Stimulated activated CD4-positive, alpha-beta T cell treated with anti-CD3 and anti-CD28 coated beads, Interleukin-4, amount 100 ng/mL, for 24 hours (primary cell): ENCODE measurements at places on chromosomes 1 and 21.

GRCh38 chr1:29505532-29506220 is 269.4 kb downstream of the PTPRU start:
- DNase-seq = no peak

DNA sequence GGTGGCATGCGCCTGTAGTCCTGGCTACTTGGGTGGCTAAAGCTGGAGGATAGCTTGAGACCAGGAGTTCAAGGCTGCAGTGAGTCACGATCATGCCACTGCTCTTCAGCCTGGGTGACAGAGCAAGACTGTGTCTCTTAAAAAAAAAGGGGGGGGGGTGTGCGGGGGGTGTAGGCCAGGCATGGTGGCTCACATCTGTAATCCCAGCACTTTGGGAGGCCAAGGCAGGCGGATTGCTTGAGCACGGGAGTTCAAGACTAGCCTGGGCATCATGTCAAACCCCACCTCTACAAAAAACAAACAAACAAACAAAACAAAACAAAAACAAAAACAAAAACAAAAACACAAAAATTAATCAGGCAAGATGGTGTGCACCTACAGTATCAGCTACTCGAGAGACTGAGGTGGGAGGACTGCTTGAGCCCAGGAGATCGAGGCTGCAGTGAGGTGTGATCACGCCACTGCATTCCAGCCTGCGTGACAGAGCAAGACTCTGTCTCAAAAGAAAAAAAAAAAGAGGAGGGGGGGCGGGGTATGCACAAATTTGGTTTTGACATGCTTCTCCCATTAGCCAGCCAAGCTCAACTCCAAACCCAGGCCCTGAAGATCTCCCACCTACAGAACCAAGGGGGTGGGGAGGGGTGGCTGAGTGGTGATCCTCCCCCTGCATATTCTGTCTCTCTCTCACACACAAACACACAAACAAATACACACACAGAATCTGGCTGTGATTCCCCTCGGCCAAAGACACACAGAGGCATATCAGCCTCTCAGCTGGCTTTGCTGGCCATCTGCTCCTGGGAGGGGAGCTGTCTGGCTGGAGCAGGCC is 3.1 kb downstream of the PTAFR start:
- DNase-seq = no peak

GRCh38 chr1:234119431-234119830 is 215.0 kb downstream of the SLC35F3 start:
- DNase-seq = no peak

DNA sequence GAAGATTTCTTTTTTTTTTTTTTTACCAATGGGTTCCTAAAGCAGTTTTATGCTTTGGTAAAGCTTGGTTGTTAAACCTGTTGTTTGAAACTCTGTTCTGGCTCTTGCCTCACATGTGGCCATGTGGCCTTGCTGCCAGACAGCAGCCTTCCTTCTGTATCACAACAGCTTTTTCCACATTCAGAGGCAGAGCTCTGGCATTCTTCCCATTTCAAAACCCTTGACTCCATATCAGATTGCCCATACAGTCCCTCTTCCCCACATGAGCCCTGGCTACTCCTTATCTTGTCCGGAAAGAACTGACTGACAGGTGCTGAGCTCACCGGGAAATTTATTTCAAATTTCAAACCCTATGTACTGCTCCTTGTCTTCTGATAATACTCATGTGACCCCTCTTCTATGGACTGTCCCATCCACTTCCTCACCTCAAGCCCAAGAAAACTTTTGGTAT is 38.5 kb upstream of the LAX1 start:
- no peak for DNase-seq
